ENCODE measurements at places on chromosomes 4 and X.
A peak's percentile ranks its signal among the peaks of the same experiment; 100 is the strongest.

GRCh38 chrX:138691186-138691585 lies 20.3 kb downstream of the FGF13 start:
- no peak for DNase-seq

DNA sequence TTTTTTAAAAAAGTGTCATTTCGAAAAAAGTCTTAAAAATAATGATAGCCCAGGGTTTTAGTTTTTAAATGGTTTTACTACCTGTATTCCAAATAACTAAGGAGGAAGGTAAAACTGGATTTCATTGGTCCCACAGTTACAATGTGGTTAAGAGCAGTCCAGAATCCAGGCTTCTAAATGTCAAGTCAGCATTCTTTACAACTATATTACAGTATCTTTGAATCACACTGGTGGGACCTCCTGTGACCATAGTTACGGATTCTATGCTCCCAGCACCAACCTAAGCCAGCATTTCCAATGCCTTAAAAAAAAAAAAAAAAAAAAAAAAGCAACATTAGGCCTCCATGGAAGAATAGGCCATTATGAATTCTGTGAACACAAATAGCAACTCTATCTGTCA lies 6.2 kb downstream of the TIGD4 start:
- DNase-seq: no peak

DNA sequence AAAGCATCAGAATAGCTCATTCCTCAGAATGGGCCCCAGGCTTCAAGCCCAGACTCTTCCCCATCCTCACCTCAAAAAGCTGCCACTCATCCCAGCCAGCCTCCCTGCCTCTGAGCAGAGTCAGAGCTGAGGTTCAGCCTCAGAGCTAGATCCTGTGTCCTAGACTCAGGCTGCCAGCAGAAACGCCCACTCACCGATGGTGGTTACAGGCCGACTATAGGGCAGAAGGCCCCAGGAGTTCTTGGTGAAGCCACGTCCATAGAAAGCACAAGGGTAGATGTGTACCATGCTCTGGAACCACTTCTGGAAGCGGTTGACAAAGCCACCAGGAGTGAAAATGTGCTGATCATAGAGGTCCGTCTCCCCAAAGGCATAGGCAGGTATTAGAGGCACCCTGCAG lies 7.7 kb downstream of the AWAT2 start:
- DNase-seq: no peak

- DNase-seq: no peak
Measured at GRCh38 chrX:262381-262909, 18.7 kb upstream of the PLCXD1 start.

DNA sequence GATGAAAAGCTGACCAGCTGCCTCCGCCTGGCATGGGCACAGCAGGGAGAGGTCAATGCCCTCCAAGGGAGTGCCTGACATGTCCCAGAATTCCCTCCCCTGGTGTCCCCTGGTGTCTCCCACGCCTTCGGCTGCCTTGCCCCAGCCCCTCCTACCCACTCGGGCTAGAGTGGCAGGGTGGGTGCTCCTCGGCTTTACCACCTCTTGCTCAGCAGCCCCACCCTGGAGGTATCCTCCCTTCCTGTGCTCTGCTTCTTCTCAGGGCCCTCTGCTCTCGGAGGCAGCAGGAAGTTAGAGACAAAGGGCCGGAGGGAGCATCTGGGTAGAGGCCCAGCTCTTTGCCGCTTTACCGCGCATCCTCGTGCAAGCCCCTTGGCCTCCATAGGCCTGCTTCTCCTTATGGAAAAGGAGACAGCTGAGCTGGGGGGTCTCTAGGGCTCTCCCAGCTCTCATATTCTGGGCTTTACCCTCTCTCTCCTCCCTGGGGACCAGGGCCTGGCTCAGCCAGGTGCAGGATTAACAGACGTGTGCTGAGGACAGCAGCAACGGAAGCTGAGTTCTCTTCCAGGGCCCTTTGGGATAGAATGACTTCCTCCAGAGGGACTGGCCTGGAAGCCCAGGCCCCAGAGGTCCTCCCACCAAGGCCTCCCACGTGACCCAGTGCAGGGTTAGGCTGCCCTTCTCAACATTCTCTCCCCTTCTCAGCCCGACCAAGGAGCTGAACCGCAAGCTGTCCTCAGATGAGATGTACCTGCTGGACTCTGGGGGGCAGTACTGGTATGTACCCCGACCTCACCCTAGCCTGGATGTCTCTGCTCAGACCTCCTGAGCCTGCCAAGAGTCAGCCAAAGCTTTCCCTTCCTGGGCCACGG lies 17.2 kb downstream of the XPNPEP2 start:
- DNase-seq: no peak

DNA sequence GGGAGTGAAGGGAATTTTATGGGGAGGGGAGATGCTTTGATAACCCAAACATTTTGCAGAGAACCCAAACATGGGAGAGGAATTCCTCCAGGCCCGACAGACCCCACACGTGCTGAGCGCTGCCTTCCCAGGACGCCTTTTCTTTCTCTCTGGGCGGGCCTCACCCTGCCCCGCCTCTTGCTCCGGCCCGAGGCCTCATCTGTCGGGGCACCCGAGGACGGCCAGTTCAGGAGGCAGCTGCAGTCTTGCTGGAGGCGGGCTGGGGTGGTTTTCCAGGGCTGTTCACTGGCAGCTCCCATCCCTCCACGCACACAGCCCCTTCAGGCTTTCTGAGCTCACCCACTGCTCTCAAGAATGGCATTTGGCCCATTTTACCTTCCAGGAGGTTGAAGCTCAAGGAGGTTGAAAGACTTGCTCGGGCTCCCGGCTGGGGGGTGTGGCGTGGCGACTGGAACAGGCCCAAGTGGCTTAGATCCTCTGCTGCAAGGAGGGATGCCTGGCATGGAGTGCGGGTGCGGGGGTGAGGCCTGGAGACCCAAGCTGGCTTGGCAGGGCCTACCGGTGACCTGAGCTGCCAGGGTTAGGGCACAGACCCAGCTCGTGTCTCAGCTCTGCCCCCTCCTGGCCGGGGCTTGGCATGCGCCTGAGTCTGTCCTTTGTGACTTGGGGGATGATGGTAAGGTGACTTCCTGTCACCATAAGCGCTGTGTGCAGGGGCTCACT lies 99.2 kb downstream of the PSAPL1 start:
- DNase-seq: no peak

DNA sequence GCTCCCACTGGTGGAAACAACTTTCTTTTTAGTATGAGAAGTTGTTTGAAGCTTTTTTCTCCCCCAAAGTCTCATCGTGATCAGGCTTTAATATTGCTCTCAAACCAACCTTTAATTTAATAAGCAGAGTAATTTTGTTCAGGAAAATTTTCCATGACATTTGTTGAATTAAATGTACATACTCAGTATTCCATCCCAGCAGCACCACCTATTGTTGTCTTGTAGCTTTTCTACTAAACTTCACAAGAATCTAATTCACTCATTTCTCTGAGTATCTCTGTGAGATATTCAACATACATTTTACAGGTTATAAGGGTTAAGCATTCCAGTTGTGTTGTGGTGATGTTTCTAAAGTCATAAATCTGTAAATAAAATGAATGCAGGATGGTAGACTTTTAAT lies 218.3 kb upstream of the HAND2 start:
- DNase-seq: no peak

- peak; percentile 21 for DNase-seq
Measured at GRCh38 chr4:76896614-76897535, 1.1 kb downstream of the SOWAHB start.

DNA sequence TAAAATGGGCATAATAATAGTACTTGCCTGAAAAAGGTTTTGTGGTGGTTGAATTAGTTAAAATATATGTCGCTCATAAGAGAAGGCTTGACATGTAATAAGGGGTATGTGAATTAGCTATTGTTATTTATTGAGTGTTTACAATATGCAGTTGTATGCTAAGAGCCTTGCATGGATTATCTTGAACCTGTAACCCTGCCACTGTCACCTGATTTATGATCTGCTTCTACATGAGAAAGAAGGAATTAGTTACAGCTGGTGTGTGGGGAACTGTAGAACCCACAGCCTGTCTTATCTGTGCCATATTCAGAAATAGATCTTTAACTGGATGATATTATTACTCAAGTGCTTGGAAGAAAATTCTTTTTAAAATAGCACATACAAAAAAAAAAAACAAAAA lies 227.7 kb downstream of the LDB2 start:
- DNase-seq: no peak

GRCh38 chrX:39930786-39931528 lies 166.8 kb downstream of the BCOR start:
- no peak for DNase-seq

GRCh38 chrX:10109695-10110094 lies 47.1 kb upstream of the CLCN4 start:
- no peak for DNase-seq

Data from T-helper 1 cell (primary cell).